ENCODE measurements at places on chromosomes 3 and 15.
A peak's percentile ranks its signal among the peaks of the same experiment; 100 is the strongest.

DNA sequence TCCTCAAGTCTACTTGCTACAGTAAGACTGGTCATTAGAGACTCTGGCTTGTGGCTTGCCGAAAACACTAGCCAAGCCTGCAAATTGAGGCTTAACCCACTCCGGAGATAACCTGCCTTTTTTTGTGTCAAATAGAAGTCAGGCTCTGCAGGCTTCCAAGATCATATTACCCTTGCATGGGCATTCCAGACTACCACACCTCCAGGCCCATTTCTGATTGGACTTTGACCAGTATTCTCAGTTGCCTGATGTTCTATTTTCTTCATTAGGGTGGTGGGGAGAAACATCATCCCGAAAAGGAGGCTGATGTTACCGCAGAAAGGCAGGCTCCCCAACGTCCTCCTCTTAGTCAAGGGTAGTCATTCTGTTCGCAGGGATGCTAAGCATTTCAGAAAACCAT, 68.1 kb upstream of the FOXP1 start:
- no peak for DNase-seq

GRCh38 chr3:88986834-88987233, 120.6 kb upstream of the EPHA3 start:
- DNase-seq: peak; percentile 6

DNA sequence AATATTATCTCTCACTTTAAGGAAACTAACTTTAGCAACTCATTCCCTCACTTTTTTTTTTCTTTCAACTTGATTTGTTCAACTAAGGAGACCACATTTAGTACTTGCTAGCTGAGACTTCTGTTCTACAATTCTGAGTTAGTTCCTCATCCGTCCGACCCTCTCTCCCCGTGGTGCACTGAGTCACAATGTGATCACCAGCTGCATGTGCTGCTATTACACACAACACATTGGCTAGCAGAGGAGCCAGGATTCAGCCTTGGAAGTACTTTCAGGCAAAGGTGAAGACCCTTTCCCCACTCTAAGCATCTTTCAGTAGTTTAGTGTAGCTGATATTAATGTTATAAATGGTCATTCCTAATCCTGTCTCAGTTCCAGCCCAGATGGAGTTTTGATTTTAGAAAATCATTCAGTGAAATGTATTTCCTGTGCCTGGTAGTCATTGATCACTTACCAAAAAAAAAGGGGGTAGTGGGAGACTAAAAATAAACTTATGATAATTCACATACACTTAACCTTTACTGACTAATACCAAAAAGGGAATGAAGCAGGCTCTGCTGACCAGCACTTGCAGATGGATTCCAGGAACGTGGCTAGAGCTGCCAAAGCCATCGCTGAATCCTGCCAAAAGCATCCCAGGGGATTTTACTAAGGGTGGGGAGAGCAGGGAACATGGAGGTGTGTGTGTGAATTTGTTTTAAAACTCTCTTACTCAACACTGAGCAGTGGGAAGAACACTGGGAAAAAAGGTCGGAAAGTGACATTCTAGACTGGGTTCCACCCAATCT, 424.8 kb downstream of the LPP start:
- no peak for DNase-seq

GRCh38 chr3:71247221-71247957, 336.1 kb downstream of the FOXP1 start:
- peak; percentile 16 for DNase-seq

DNA sequence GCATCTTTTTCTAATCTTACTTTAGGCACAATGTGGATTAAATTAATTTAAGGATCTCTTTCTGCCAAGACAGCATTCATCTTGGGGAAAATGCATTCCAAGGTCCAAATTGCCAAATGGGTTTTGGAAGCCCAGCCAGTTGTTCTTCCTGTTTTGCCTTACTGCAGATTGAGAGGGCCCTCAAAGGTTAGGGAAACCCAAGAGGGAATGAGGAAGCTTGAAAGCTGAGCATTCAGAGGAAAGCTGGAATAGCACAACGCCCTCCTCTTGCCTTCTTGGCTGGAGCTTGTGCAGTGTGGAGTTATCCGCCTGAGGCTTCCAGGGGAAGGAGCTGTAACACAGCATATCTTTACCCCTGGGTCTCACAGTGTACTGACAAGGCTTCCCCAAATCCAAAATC, 18.2 kb upstream of the SACM1L start:
- no peak for DNase-seq

DNA sequence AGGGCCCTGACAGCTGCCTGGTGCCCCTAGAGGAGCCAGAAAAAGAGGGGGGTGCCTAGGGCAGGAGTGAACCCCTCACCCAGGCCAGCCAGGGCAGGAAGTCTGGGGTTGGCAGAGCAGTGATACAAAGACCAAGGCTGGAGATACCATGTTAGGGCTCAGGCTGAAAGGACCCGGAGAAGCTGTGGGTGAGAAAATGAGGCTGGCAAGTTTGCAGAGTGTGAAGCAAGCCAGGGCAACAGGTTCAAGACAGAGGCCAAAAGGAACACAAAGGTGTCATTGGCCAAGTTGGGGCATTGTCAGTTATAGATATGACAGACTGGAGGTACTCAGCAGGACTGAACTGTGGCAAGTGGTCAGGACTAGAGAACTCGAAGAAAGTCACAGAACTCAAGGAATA, 40.6 kb upstream of the IREB2 start:
- DNase-seq: no peak

DNA sequence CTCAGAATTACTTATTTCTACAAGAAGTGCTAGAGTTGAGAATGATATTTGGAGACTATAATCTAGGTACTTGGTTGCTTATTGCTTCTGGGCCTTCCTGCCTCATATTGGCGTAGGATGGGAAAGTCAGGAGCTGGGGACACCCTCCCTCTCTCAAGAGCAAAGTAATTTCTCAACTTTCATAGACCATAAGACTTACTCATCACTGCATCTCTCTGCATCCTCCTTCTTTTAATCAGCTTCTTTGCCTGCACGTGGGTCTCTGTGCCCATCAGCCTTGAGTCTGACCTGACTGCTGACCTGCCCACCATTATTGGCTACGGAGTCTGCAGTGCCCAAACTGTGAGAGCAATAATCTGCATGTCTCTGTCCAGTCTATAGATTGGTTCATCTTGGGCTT, 27.3 kb upstream of the XIRP1 start:
- no peak for DNase-seq

- DNase-seq: peak; percentile 68
Measured at GRCh38 chr3:74661672-74662071, 47.2 kb upstream of the CNTN3 start.

DNA sequence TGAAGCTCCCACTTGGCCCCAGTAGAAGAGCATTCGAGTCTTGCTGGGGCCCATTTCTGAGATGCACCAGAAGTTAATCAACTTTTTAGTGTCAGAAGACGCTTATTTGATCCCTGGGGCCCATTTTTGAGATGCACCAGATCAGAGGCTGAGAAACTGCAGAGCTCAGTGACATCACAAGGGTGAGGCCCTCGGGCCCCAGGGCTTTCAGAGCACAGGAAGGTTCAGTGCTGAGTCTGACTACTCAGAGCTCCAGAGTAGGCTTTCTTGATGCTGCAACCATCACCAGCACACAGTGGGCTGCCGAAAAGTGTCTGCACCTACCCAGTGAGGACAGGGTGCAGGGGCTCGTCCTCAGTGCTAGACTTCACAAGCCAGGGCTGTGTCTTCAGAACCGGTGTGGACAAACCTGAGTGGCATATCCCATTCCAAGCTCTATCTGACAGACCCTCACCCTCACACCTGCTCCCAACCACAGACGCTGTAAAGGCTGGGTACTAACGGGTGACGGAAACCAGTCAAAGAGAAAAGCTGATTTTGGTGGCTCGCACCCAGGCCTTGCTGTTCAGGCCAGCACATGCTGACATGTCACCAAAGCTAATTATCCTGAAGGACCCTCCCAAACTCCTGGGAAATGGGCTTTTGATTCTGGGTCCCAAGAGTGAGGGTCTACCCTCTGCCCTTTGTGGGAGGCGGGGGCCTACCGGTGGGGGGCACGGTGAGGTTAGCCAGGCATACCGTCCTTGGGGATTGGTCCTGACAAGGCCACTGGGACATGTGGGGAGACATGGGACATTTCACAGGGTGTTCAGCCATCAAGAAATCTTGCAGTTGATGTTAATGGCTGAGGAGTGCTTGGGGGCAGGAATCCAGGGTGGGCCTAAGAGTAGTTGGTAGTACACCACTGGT, 83.0 kb downstream of the PDCD6IP start:
- DNase-seq: no peak

Data from OCI-M1 (cell line).